ENCODE measurements at places on chromosomes 12 and 14. TPM values are rescaled to one million over a fixed set of nuclear protein-coding genes. Genes with fewer than 3 reads are reported as not detected.
A peak's percentile ranks its signal among the peaks of the same experiment; 100 is the strongest.

The FOS gene
- 107 TPM for polyA plus RNA-seq

The TDP1 gene
- 4.5 TPM for polyA plus RNA-seq

DNA sequence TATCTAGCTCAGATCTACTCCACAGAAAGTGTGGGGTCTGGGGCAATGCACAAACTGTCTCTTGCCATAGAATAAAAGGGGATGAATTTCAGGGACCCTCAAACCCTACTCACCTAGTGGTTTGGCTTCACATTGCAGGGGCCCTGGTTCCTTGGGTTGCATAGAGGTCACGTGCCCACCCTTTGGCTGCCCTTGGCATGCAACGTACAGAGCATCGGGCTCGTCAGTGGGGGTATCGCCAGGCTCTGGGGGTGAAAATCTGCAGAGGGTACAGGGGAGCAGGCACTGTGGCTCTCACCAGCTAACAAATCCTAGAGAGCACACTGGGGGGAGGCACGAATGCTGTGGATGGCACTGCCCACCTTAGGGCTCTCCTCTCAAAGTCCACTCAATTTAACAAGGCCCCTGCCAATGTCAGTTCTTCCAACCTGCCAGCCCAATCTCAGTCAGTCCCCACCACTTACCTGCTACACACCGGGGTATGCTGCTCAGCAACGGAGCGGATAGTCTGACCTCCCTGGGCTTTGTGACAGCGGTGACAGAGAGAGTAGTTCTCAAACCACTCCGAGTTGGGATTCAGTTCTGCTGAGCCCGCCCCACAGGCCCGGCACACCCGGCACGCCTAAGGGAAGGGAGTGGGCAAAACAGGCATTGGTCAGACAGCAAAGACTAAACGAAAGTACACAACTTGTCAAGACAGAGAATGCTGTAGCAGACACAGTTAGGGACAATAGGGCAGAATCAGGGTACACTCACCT is 8.0 kb downstream of the KMT2D start:
- no peak overlapping the region for H3K27ac ChIP-seq
- DNase-seq = no peak
- H3K4me1 ChIP-seq = peaks cover 25% of the 10 kb centered on the region
- peaks cover 76% of the 10 kb centered on the region for H3K36me3 ChIP-seq
- no peaks in the 10 kb centered on the region for H3K27me3 ChIP-seq

GRCh38 chr12:110314308-110314707 is 33.3 kb downstream of the ATP2A2 start:
- H3K27ac ChIP-seq = no peak overlapping the region
- H3K4me3 ChIP-seq = no peak overlapping the region
- H3K27me3 ChIP-seq = no peaks in the 10 kb centered on the region
- no peaks in the 10 kb centered on the region for H3K36me3 ChIP-seq
- peaks cover 16% of the 10 kb centered on the region for H3K4me1 ChIP-seq
- DNase-seq = no peak

DNA sequence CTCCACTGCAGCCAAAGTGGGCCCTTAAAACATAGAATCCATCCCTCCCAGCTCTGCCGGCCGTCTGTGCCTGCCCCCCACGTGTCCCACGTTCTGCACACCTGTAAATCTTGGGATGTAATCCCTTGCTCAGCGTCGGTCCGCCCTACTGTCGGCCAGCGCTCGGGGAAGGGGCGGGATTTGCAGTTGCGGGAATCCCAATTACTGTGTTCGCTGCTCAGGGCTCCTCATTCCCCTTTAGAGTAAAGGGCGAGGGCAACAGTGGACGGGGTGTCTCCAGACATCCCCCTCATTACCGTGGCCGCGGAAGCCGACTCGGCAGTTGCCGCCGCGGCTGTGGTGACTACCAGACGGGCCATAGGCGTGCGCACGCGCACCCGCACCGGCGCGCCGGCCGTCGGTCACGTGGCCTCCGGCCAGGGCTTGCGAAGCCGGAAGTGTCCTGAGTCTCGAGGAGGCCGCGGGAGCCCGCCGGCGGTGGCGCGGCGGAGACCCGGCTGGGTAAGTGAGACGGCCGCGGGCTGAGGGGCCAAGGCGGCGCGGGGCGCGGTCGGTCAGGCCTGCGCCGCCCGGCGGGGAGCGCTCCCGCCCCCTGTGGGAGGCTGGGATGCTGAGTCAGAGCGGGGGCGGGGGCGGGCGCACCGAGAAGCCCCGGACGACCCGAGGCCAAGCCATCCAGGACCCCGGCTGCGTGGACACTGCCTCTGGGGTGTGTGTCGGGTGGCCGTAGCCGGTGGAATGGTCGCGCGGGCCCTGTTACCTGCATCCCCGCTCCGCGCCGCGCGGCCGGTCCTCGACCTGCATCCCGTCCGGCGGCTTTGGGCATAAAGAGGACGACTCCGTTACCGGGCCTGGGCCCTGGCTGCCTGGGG is at the start of gene TBK1:
TBK1 (plus strand) TSS at position 434 of the 872 bp plus-strand sequence. CDS start 3,751 bp downstream, outside the sequence.
- H3K27me3 ChIP-seq = no peaks in the 10 kb centered on the region
- H3K36me3 ChIP-seq = peaks cover 23% of the 10 kb centered on the region
- H3K4me3 ChIP-seq = peak within 1 kb of the TSS; percentile 68

The TNS2 gene
- 36.8 TPM for polyA plus RNA-seq

- no peak for DNase-seq
- H3K27ac ChIP-seq = no peak overlapping the region
- H3K36me3 ChIP-seq = no peaks in the 10 kb centered on the region
These were observed 1055.8 kb downstream of the SLC6A15 start for GRCh38 chr12:83856803-83857202.

DNA sequence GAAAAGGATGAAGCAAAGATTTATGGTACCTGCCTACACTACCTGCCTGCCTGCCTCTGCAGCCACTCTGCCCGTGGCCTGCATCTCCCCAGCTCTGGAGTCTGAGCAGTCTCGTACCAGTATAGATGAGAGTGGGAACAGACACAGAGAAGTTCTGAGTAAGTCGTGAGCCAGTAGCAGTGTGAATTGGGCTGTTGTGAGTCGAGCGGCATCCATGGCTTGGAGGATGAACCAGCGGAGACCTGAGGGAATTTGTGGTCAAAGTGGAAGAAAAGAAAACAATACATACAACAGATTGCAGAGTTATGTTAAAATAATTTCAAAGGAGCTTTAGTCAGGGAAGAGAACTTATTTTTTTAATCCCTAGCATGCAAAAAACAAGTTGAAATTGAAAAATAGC is 25.3 kb downstream of the C2CD5 start:
- no peak for DNase-seq
- H3K4me3 ChIP-seq = no peak overlapping the region
- no peaks in the 10 kb centered on the region for H3K4me1 ChIP-seq

DNA sequence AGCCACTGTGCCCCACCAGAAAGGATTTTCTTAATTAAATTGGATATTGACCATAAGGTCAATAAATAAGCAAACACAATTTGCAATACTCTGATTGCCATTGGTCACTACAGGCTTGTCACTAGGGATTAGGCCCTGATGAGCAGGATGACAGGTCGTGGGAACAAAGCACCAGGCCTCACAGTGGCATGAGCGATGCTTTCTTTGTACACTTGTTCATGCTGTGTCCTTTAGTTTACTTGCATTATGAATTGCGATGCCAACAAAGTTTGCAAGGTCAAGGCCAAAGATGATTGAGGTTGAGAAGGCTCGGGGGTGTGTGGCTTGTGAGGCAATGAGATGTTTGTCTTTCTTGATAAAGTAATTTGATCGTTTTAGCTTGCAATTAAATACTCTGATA is 136.0 kb downstream of the TTC8 start:
- H3K27me3 ChIP-seq = no peaks in the 10 kb centered on the region
- no peak for DNase-seq
- H3K4me3 ChIP-seq = no peak overlapping the region
- H3K27ac ChIP-seq = no peak overlapping the region
- no peaks in the 10 kb centered on the region for H3K36me3 ChIP-seq
- peaks cover 2% of the 10 kb centered on the region for H3K4me1 ChIP-seq

GRCh38 chr12:119363490-119363889 is 29.0 kb downstream of the CCDC60 start:
- H3K27ac ChIP-seq = no peak overlapping the region
- no peaks in the 10 kb centered on the region for H3K4me1 ChIP-seq
- H3K4me3 ChIP-seq = no peak overlapping the region
- H3K27me3 ChIP-seq = peaks cover 3% of the 10 kb centered on the region

DNA sequence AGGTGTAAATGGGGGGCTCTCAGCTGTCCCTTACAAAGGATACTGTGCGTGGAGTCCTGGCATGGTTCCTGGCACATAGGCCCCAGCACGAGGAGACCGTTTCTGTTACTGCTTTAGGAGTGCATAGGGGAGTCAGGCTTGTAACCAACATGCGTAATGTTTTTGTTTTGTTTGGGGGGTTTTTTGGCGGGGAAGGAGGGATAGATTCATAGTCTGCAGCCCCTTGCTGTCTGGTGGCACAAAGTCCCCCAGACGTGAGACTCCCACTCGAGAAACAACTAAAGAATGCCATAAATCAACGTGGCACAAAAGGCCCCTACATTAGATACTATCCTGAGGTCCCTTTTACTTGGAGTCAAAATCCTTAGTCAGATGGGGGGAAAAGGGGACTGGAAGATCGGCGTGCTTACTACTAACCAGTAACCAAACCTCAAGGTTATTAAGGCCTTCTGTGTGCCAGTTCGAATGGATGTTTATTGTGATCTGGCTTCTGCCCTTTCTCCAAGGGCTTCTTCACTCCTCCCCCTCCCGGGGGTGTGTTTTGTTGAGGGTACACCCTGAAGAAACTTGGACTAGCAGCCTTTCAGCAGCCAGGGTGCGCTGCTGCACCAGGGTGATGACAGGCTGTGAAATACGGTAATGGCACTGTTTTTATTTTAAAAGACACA is 874 bp downstream of the ISCU start:
- peak overlapping the region; percentile 96 for H3K4me3 ChIP-seq
- H3K36me3 ChIP-seq = no peaks in the 10 kb centered on the region
- H3K27ac ChIP-seq = peak overlapping the region; percentile 98

GRCh38 chr14:92490239-92490959 is 23.2 kb upstream of the RIN3 start:
- no peaks in the 10 kb centered on the region for H3K36me3 ChIP-seq
- H3K27ac ChIP-seq = peak overlapping the region; percentile 38
- H3K27me3 ChIP-seq = no peaks in the 10 kb centered on the region
- no peak overlapping the region for H3K4me3 ChIP-seq
- H3K4me1 ChIP-seq = no peaks in the 10 kb centered on the region
- no peak for DNase-seq

DNA sequence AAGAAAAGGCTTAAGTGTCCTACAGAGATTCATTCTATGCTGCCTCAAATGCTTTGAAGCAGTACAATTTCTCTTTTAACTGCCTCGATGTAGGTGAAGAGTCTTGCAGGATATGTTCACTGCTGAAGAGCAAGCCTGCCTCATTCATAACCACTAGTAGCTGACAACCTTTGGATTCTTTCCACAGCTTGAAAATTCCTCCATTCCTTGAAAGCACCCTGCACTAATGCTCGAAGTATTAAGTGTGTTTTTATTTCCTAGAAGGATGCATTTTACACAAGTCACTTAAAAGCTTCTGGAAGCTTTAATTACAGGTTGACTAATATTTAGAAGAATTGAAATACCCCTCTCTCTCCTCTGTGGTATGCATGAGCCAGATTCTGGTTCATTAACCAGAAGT is 429.4 kb downstream of the DIO2 start:
- H3K4me1 ChIP-seq = no peaks in the 10 kb centered on the region
- H3K27ac ChIP-seq = no peak overlapping the region
- no peaks in the 10 kb centered on the region for H3K27me3 ChIP-seq
- DNase-seq = no peak
- H3K36me3 ChIP-seq = no peaks in the 10 kb centered on the region
- H3K4me3 ChIP-seq = no peak overlapping the region

The SIX4 gene
- polyA plus RNA-seq = 1.5 TPM

DNA sequence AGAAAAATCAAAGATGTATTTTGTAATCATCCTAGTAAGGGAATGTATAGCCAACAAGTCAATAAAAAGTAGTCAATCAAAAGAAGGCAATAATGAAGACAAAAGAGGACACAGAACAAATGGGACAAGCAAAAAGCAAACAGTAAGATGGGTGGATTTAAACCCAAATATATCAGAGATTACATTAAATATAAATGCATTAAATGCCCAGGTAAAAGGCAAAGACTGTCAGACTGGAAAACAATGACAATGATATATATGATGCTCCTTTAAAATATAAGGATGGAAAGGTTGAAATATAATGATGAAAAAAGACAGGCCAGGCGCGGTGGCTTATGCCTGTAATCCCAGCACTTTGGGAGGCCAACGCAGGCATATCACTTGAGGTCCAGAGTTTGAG is 35.7 kb downstream of the NEMF start:
- H3K27ac ChIP-seq = no peak overlapping the region
- H3K36me3 ChIP-seq = no peaks in the 10 kb centered on the region
- no peaks in the 10 kb centered on the region for H3K27me3 ChIP-seq
- no peak for DNase-seq
- H3K4me1 ChIP-seq = no peaks in the 10 kb centered on the region

- H3K36me3 ChIP-seq = no peaks in the 10 kb centered on the region
- no peak overlapping the region for H3K27ac ChIP-seq
- no peaks in the 10 kb centered on the region for H3K27me3 ChIP-seq
- H3K4me3 ChIP-seq = no peak overlapping the region
These were observed 46.0 kb upstream of the SRSF5 start for GRCh38 chr14:69720912-69721311.

- H3K36me3 ChIP-seq = peaks cover 29% of the 10 kb centered on the region
- DNase-seq = no peak
- H3K4me1 ChIP-seq = no peaks in the 10 kb centered on the region
- H3K4me3 ChIP-seq = no peak overlapping the region
- H3K27me3 ChIP-seq = no peaks in the 10 kb centered on the region
These were observed 21.7 kb downstream of the ABCD4 start for GRCh38 chr14:74281069-74281468.

DNA sequence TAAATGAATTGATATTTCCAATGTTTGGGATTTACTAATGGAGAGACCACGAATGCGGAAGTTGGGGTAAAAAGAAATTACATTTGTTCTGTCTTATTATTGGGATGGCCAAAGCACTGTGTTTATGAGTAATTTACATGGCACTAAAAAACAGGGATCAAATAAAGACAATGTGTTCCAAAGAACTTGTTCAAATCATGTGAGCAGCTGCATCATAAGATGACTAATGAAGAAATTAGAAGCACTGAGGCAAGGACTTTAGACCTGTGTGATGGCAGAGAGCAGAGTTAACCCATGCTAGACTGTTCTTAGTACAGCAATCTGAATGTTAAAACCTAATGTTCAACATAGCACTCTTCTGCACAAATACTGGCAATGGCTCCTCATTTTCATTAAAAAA is 34.3 kb upstream of the DCN start:
- DNase-seq = no peak
- H3K27me3 ChIP-seq = no peaks in the 10 kb centered on the region
- no peak overlapping the region for H3K27ac ChIP-seq
- H3K4me3 ChIP-seq = no peak overlapping the region

- H3K27ac ChIP-seq = no peak overlapping the region
- no peaks in the 10 kb centered on the region for H3K27me3 ChIP-seq
- no peak for DNase-seq
- H3K36me3 ChIP-seq = no peaks in the 10 kb centered on the region
- peaks cover 21% of the 10 kb centered on the region for H3K4me1 ChIP-seq
These were observed 2.5 kb downstream of the PLEKHG3 start for GRCh38 chr14:64706593-64707193.

Data from adrenal gland (tissue), 19 donors.